IPS DF 6.9 (cell line): ENCODE measurements at places on chromosomes 3 and 15.

DNA sequence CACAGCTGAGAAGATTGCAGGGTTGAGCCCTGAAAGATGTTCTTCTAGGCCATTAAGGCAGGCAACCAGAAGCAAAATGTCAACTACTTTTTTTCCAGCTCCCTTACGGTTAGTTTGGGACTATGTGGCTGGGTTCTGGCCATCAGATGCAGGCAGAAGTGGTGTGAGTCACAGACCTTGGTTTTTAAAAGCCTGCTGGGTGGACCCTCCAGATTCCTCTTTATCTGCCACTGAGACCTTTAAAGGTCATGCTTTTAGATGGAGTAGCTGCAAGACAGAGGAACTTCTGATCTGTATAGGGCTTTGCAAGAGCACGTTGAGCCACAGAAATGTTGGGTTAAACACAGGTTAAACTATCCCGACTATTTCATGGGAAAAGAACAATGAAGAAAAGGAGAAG, 102.9 kb downstream of the CHST2 start:
- H3K4me1 ChIP-seq = no peaks in the 10 kb centered on the region
- H3K27me3 ChIP-seq = no peaks in the 10 kb centered on the region
- H3K27ac ChIP-seq = no peak overlapping the region
- no peak overlapping the region for H3K4me3 ChIP-seq

- no peaks in the 10 kb centered on the region for H3K4me1 ChIP-seq
- H3K4me3 ChIP-seq = no peak overlapping the region
- no peak overlapping the region for H3K27ac ChIP-seq
These were observed 100.7 kb downstream of the RBMS3 start for GRCh38 chr3:29381595-29381994.

GRCh38 chr3:178297199-178297598, 239.0 kb upstream of the KCNMB2 start:
- no peaks in the 10 kb centered on the region for H3K27me3 ChIP-seq
- H3K4me3 ChIP-seq = no peak overlapping the region
- no peak overlapping the region for H3K27ac ChIP-seq
- no peaks in the 10 kb centered on the region; the same call in 1 of the 2 replicates for H3K4me1 ChIP-seq

DNA sequence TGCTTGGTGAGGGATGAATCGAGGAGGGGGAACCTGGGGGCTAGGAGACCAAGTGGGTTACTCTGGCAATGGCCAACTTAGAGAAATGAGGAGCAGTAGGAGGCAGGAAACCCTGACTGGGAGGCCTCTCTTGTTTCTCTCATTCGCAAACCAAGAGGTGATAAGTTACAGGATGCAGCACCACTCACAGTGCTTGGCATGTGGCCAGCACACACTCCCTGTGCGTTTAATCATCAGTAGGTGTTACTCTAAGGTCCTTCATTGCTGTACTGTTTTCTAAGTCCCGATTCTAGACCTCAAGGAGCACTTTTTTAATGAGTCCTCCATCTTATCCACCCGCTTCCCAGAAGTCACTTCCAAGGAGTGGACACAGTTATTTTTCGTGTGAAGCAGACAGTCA, 314.1 kb upstream of the TRIM42 start:
- DNase-seq = no peak
- no peaks in the 10 kb centered on the region for H3K4me1 ChIP-seq
- no peaks in the 10 kb centered on the region for H3K36me3 ChIP-seq
- H3K27ac ChIP-seq = no peak overlapping the region
- no peaks in the 10 kb centered on the region for H3K27me3 ChIP-seq
- H3K4me3 ChIP-seq = no peak overlapping the region

DNA sequence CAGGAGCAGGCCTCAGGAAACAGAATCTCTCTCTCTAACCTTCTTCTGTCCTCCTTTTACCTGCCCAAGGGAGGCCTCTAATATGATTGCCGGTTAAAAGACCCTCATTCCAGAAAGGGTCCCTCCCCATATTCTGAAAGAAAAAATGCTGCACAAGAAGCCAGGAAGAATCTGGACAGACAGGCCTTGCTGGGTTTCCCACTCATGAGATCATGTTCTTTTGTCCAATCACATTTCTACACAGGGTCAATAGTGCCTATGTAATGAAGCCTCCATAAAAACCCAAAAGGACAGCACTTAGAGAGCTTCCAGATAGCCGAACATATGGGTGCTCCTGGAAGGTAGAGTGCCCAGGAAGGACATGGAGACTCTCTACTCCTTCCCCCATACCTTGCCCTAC, 146.0 kb downstream of the MYO9A start:
- H3K4me3 ChIP-seq = no peak overlapping the region
- no peaks in the 10 kb centered on the region for H3K27me3 ChIP-seq
- no peaks in the 10 kb centered on the region for H3K36me3 ChIP-seq
- H3K4me1 ChIP-seq = no peaks in the 10 kb centered on the region
- no peak for DNase-seq
- H3K27ac ChIP-seq = no peak overlapping the region

DNA sequence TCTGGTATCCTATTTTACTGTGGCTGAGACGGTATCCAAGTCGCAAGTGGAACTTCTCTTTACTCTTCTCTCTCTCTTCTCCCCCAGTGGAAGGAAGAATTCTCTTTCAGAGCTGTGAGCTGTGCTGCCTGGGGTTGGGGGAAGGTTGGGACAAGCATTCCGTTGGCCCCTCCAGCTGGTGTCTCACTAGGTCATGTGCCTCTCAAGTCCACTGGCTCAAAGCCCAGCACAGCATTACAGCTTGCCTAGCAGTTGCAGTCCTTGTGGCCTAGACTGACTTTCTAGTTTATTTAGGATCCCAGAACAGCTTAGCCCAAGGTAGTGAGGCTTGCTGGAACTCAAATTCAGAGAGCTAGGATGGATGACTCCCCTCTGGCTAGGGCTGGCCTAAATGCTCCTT, 76.1 kb upstream of the SPATA16 start:
- H3K27ac ChIP-seq = no peak overlapping the region
- no peak overlapping the region for H3K4me3 ChIP-seq
- H3K4me1 ChIP-seq = no peaks in the 10 kb centered on the region
- H3K27me3 ChIP-seq = no peaks in the 10 kb centered on the region
- no peak for DNase-seq

- no peak overlapping the region for H3K4me3 ChIP-seq
- H3K4me1 ChIP-seq = peaks cover 7% of the 10 kb centered on the region
- H3K36me3 ChIP-seq = no peaks in the 10 kb centered on the region
- no peak for DNase-seq
- H3K27me3 ChIP-seq = no peaks in the 10 kb centered on the region; the same call in 1 of the 2 replicates
These were observed 14.5 kb downstream of the GP5 start for GRCh38 chr3:194384569-194385001.

- 0 out of 2 replicates have a peak, but pooled peaks cover 2% of the 10 kb centered on the region for H3K36me3 ChIP-seq
- H3K27me3 ChIP-seq = no peaks in the 10 kb centered on the region
- no peak overlapping the region for H3K27ac ChIP-seq
- DNase-seq = no peak
- peaks cover 8% of the 10 kb centered on the region; the same call in 1 of the 2 replicates for H3K4me1 ChIP-seq
These were observed 132.2 kb downstream of the OSBPL10 start for GRCh38 chr3:31848911-31849310.

GRCh38 chr3:27326202-27326601, 43.0 kb downstream of the NEK10 start:
- no peak overlapping the region for H3K27ac ChIP-seq
- no peaks in the 10 kb centered on the region for H3K27me3 ChIP-seq
- no peaks in the 10 kb centered on the region for H3K36me3 ChIP-seq
- no peak overlapping the region for H3K4me3 ChIP-seq
